ENCODE measurements at places on chromosomes 6 and 20. TPM values are rescaled to one million over a fixed set of nuclear protein-coding genes. Genes with fewer than 3 reads are reported as not detected.

- no peak for DNase-seq
- H3K4me3 ChIP-seq = no peak overlapping the region
- peaks cover 5% of the 10 kb centered on the region for H3K27me3 ChIP-seq
- H3K36me3 ChIP-seq = no peaks in the 10 kb centered on the region
These were observed 136.4 kb upstream of the RREB1 start for GRCh38 chr6:6971369-6971768.

DNA sequence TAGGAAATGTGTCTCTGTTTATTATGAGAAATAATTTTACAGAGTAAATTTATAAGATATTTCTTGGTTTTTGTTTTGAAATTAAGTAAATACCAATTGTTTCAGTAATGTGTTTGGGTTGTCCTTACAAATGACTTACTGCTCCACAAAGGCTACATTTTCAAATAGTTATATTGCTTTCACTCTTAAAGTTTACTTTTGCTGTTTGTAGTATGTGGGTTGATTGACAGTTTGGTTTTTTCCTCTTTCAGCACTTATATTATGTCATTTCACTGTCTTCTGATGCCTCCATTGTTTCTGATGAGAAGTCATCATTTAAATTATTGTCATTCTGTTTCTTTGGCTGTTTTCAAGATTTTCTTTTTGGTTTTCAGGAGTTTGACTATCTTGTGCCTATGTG lies 34.9 kb upstream of the SUMO4 start:
- no peak overlapping the region for H3K4me3 ChIP-seq
- H3K27ac ChIP-seq = no peak overlapping the region
- no peak for DNase-seq
- peaks cover 22% of the 10 kb centered on the region for H3K4me1 ChIP-seq
- no peaks in the 10 kb centered on the region for H3K27me3 ChIP-seq

DNA sequence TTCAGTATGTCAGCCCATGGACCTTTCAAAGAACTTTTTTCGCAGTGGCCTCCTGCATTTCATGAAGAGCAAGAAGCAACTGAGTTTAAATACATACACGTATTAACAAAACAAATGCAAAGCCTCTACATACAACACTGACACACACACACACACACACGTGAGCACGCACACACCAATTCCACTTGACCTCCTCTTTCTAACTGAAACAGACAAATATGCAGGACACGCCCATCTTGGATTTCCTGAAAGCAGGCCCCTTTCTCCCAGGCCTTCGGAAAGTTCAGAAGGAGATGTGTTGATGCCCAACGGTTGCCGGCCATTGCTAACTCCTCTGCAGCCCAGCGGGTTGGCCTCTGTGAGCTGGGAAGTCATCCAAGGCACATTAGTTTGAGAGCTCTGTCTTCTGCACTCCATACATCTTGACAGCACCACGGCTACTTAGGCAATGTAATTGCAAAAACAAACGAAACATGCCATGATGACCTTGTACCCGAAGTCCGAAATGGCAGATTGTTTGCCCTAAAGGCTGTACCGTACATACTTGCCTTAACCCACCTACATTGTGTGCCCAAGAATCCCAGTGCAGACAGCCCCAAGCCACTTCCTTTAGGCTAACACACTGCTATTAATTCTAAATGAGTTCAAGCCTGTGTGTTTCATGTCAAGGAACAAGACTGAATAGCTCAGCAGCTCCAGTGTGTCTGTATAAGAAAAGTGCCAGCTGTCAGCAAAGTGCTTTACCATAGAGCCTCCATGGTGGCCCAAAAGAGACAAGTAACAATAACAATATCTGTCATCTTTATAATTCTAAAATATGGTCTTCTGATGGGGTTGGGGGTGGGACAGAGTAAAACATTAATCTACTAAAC lies 138.8 kb upstream of the RNF217 start:
- H3K4me1 ChIP-seq = peaks cover 4% of the 10 kb centered on the region
- H3K36me3 ChIP-seq = no peaks in the 10 kb centered on the region
- H3K27me3 ChIP-seq = peaks cover 1% of the 10 kb centered on the region
- no peak overlapping the region for H3K4me3 ChIP-seq

GRCh38 chr20:39258253-39258652 lies 296.1 kb downstream of the DHX35 start:
- H3K4me3 ChIP-seq = no peak overlapping the region
- H3K4me1 ChIP-seq = peaks cover 2% of the 10 kb centered on the region
- no peak for DNase-seq
- H3K27me3 ChIP-seq = peaks cover 3% of the 10 kb centered on the region
- H3K27ac ChIP-seq = no peak overlapping the region

- H3K27me3 ChIP-seq = no peaks in the 10 kb centered on the region
- H3K4me1 ChIP-seq = no peaks in the 10 kb centered on the region
- H3K27ac ChIP-seq = no peak overlapping the region
- H3K4me3 ChIP-seq = no peak overlapping the region
- no peak for DNase-seq
- peaks cover 7% of the 10 kb centered on the region for H3K36me3 ChIP-seq
These were observed 60.9 kb downstream of the PGM3 start for GRCh38 chr6:83132121-83132520.

The RWDD2A gene
- 4.4 TPM for total RNA-seq

The FAM209B gene
- total RNA-seq = 0.56 TPM

GRCh38 chr6:35048631-35049083 lies 92.5 kb downstream of the TCP11 start:
- H3K36me3 ChIP-seq = no peaks in the 10 kb centered on the region
- no peaks in the 10 kb centered on the region for H3K27me3 ChIP-seq
- no peak for DNase-seq
- no peak overlapping the region for H3K27ac ChIP-seq
- H3K4me3 ChIP-seq = no peak overlapping the region

DNA sequence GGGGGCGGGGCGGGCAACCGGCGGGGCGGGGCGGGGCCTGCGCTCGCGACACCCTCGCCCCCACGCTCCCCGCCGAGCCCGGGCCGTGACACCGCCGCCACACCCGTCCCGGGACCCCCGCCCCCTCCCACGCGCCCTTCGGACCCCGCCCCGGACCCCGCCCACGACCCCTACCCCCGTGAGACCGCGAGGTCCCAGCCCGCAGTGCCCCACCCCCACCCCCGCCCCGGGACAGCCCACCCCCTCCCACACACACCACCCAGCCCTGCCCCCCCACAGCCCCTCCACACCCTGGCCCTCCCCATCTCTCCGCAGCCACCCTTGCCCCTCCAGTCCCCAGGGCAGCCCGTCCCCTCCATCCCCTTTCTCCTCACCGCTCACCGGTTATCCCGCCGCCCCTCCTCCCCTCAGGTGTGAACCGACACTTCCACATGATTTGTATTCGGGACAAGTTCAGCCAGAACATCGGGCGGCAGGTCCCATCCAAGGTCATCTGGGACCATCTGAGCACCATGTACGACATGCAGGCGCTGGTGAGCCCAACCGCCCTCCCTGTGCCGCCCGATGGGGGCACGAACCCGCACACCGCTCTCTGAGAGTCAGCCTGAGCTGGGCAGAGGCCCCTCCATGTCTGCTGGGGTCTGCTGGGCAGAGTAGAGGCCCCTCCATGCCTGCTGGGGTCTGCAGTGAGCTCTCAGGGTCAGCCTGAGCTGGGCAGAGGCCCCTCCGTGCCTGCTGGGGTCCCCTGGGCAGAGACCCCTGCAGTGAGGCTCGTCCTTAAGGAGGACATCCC lies 622 bp downstream of the MRGBP start:
- peak overlapping the region; percentile 88 for H3K4me3 ChIP-seq
- H3K4me1 ChIP-seq = peaks cover 2% of the 10 kb centered on the region
- no peak for DNase-seq
- peaks cover 14% of the 10 kb centered on the region for H3K36me3 ChIP-seq
- no peak overlapping the region for H3K27ac ChIP-seq

DNA sequence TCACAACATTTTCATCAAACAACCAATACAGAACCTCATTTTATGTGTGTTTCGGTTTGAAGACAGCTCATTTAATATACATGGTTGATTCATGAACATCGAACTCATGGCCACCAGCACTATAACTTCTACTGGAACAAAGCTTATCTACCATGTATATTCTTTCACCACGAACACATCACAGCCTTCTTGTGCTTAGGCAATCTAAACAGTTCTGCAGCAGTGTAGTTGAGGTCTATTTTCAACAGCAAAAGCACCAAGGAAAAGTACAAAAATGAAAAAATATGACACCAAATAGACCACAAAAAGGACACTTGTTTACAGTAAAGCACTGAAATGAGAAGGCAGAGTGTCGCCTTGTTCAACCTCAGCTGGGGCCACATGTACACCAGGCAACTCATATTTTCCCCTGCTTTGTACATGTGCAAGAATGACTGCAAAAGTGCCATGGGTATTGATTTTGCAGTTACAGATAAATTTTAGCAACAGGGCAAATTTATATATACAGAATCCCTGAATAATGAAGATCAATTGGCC lies 25.8 kb upstream of the KCNK5 start:
- no peak overlapping the region for H3K27ac ChIP-seq
- H3K4me3 ChIP-seq = no peak overlapping the region
- no peak for DNase-seq
- no peaks in the 10 kb centered on the region for H3K36me3 ChIP-seq
- peaks cover 4% of the 10 kb centered on the region for H3K27me3 ChIP-seq
- peaks cover 4% of the 10 kb centered on the region for H3K4me1 ChIP-seq

The IMPG1 gene
- not detected for total RNA-seq

- DNase-seq = no peak
- no peaks in the 10 kb centered on the region for H3K27me3 ChIP-seq
- no peaks in the 10 kb centered on the region for H3K36me3 ChIP-seq
- H3K4me3 ChIP-seq = no peak overlapping the region
These were observed 92.1 kb downstream of the ID4 start for GRCh38 chr6:19929312-19929711.

DNA sequence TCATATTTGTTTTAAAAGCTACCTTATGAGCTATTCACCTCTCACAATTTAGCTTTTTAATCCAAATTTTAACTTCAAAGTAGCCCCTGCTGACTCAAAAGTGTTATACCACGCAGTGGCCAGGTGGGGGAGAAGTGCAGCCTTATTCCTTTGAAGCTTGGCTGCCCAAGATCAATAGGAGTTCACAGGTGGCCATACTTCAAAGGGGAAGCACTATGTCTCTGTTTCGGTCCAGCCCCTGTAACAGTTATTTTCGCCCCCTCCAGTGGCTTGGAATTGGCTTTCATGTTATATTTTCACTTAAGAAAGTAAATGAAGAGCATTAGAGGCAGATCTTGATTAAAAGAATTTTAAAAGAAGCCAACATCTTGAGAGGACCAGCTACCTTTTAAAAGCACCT lies 608.4 kb downstream of the EPHA7 start:
- peak; percentile 60 for DNase-seq
- no peaks in the 10 kb centered on the region for H3K36me3 ChIP-seq
- H3K27me3 ChIP-seq = no peaks in the 10 kb centered on the region
- no peaks in the 10 kb centered on the region for H3K4me1 ChIP-seq
- H3K4me3 ChIP-seq = no peak overlapping the region

GRCh38 chr20:22601361-22602141 lies 17.2 kb upstream of the FOXA2 start:
- no peaks in the 10 kb centered on the region for H3K27me3 ChIP-seq
- DNase-seq = no peak
- H3K4me1 ChIP-seq = no peaks in the 10 kb centered on the region
- H3K27ac ChIP-seq = no peak overlapping the region
- H3K36me3 ChIP-seq = no peaks in the 10 kb centered on the region
- no peak overlapping the region for H3K4me3 ChIP-seq

The BNIP5 gene
- total RNA-seq = not detected

DNA sequence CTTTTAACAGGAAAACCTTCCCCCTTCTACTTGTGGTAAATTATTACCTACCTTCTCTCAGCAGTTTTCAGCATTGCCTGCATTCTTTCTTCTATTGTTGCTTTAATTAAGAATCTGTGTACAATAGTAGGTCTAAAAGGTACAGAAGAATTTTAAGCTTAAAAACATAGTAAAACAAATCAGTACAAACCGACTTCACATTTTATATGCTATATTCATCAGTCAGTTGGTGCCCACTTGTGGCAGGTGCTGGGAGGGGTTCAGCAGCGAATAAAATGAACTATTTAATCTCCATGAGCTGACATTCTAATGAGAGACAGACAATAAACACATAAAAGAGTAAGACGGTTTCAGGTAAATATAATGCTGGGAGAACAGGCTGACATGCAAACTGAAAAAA lies 73.4 kb upstream of the FBXO30 start:
- H3K4me1 ChIP-seq = no peaks in the 10 kb centered on the region
- DNase-seq = peak; percentile 13
- no peaks in the 10 kb centered on the region for H3K36me3 ChIP-seq
- no peak overlapping the region for H3K27ac ChIP-seq
- no peaks in the 10 kb centered on the region for H3K27me3 ChIP-seq
- no peak overlapping the region for H3K4me3 ChIP-seq

DNA sequence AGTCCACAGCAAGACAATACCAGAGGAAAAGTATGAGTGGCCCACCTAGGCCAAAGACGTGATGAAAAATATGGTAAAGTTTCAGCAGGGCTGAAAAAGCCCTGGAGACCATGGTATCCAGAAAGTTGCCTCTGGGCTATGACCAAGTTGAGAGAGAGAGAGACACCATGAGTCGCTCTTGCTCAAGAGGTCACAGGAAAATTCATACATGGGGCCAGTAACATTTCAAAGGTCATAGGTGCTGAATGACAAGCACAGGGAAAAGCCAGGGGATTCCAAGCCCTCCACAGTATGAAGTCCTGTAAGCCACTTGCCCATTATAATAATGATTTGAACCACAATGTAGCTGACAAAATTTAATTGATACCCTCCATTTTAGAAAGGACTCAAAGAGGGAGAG lies 657.7 kb upstream of the CITED2 start:
- no peak overlapping the region for H3K4me3 ChIP-seq
- no peaks in the 10 kb centered on the region for H3K4me1 ChIP-seq
- no peak for DNase-seq
- H3K27ac ChIP-seq = no peak overlapping the region
- H3K36me3 ChIP-seq = no peaks in the 10 kb centered on the region
- H3K27me3 ChIP-seq = no peaks in the 10 kb centered on the region

The PBOV1 gene
- total RNA-seq = not detected

The POU5F1 gene
- total RNA-seq = 88.7 TPM

- H3K36me3 ChIP-seq = peaks cover 32% of the 10 kb centered on the region
- peaks cover 2% of the 10 kb centered on the region for H3K27me3 ChIP-seq
- no peaks in the 10 kb centered on the region for H3K4me1 ChIP-seq
- no peak for DNase-seq
- H3K27ac ChIP-seq = no peak overlapping the region
These were observed 17.2 kb downstream of the ZSCAN23 start for GRCh38 chr6:28425944-28426541.

DNA sequence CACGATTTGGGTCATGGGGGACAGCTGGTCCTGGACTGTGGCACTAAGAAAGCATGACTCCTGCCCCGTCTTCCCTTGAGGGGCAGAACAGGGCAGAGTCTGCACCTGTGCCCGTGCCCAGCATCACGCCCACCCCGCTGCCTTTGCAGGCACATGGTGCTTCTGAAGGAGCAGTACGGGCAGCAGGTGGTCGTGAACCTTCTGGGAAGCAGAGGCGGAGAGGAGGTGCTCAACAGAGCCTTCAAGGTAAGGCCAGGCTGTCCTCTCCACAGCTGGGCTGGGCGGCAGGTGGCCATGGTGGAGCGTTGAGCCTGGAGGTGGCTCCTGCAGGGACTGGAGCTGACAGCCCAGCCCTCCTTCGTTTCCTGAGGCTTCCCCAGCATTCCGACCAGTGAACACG lies 77.4 kb downstream of the SYNJ2 start:
- no peak overlapping the region for H3K4me3 ChIP-seq
- DNase-seq = no peak
- peaks cover 7% of the 10 kb centered on the region for H3K4me1 ChIP-seq
- peaks cover 3% of the 10 kb centered on the region for H3K27me3 ChIP-seq
- no peak overlapping the region for H3K27ac ChIP-seq

- peaks cover 2% of the 10 kb centered on the region for H3K27me3 ChIP-seq
- H3K4me1 ChIP-seq = no peaks in the 10 kb centered on the region
- no peak overlapping the region for H3K27ac ChIP-seq
- DNase-seq = no peak
- H3K4me3 ChIP-seq = no peak overlapping the region
- no peaks in the 10 kb centered on the region for H3K36me3 ChIP-seq
These were observed 174.7 kb downstream of the ZFAND3 start for GRCh38 chr6:37994223-37994622.

Measured in endothelial cell (in vitro differentiated cells).